ENCODE measurements at places on chromosomes 11 and 22.

GRCh38 chr11:72326151-72326848 lies 82.3 kb upstream of the PHOX2A start:
- DNase-seq = no peak

DNA sequence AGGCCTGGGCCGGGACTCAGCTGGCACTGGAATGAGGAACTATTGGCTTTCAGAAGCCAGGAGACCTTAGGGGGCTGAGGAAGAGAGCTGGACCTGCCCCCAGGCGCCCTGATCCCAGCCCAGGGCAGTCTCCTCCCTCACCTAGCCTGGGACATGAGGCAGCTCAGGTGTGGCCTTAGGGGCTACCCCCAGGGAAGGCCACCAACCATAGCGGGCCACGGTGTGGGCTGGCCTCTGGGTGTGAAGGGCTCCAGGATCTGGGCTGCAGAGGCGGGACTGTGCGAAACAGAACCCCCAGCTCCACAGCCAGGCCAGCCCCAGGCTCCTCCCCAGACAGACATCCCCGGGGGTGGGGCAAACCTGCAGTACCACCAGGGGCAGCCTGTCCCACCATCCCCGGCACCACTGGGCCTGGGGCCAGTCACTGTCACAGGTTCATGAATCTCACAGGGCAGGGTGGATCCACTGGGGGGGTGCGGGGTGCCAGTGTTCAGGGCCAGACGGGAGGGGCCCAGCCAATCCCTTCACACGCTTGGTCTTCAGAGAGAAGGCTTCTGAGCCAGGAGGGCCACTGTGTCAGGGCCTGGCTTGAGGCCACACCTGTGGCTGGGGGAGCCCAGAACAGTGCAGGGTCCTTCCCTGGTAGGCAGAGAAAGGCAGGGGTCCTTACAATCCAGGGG lies 3.5 kb downstream of the PLXNB2 start:
- DNase-seq = peak; percentile 62

- DNase-seq = no peak
Measured at GRCh38 chr22:39276440-39277141, 31.8 kb upstream of the PDGFB start.

DNA sequence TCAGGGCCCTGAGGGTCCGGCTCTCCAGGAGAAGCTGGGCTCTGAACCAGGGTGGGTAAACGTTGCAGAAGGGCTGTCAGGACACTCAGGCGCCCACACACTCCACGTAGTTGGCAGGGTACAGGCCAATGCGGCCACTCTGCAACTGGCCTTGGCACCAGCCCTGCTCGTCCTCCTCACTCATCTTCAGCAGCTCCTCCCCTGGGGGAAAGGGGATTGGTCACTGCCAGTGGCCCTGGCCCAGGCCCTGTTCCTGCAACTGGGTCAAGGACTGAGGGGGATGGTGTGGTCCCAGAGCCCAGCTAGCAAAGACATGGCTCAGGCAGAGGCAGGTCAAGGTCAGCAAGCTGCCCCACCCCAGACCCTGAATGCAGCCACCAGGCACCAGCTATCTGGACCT lies 1.2 kb upstream of the ARFGAP2 start:
- no peak for DNase-seq

- no peak for DNase-seq
Measured at GRCh38 chr11:96237766-96238266, 105.2 kb downstream of the MAML2 start.

DNA sequence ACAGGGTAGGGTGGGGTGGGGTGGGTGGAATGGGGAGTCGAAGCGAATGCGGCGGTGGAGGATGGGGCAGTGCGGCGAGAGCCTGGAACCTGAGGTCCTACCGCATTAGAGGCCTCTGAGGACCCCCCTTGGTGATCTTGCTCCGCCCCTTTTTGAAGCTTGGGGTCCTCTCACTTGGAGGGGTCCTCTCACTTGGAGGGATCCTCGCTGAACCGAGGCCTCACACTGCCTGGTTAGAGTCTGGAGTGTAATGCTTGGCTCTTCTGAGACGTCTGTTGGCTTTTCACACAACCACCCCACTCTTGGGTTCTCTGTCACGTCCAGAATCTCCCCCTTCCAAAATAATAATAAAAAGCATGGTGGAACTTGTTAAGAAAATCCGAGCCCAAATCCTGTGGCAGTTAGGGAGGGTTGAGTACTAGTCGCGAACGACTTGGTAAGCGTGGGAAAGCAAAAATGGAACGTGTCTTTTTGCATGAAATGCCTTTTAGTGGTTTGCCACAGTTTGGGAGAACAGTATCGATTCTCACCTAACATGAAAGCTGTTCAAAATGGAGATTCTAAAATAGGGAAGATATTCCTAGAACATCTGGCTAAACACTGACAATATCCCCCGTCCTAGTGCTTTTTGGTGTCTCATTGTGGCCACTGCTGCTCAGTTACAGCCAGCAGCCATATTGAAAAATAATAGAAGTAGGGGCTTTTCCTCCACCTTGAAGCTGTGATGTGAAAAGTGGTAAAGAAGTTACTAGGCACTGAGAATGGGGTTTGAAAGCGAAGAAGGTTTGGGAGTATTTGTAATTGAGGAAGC lies 822 bp downstream of the RBX1 start:
- DNase-seq = no peak

DNA sequence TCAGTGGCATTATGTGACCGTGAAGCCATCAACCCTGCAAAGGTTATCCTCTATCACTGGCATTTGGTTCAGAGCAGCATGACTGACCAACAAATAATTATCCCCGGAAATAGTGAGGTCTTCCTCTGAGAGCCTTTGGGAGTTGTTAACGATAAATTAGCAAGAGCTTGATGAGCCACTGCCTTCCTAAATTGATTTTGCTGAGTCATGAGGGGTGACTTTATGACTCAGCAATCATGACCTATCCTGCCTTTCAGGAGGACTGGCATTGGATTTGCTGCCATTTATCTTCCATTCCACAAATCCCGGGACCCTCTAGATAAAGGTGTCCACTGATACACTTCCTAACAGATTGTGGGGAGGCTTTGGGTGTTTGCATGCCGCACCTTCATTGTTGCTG lies 80.8 kb upstream of the MTNR1B start:
- no peak for DNase-seq

GRCh38 chr11:113546757-113547507 lies 71.7 kb upstream of the DRD2 start:
- no peak for DNase-seq

- no peak for DNase-seq
Measured at GRCh38 chr11:61697078-61697502, 16.9 kb downstream of the DAGLA start.

GRCh38 chr11:100297516-100297915 lies 389.6 kb upstream of the ARHGAP42 start:
- no peak for DNase-seq

- no peak for DNase-seq
Measured at GRCh38 chr11:18853086-18853720, 61.6 kb upstream of the PTPN5 start.

DNA sequence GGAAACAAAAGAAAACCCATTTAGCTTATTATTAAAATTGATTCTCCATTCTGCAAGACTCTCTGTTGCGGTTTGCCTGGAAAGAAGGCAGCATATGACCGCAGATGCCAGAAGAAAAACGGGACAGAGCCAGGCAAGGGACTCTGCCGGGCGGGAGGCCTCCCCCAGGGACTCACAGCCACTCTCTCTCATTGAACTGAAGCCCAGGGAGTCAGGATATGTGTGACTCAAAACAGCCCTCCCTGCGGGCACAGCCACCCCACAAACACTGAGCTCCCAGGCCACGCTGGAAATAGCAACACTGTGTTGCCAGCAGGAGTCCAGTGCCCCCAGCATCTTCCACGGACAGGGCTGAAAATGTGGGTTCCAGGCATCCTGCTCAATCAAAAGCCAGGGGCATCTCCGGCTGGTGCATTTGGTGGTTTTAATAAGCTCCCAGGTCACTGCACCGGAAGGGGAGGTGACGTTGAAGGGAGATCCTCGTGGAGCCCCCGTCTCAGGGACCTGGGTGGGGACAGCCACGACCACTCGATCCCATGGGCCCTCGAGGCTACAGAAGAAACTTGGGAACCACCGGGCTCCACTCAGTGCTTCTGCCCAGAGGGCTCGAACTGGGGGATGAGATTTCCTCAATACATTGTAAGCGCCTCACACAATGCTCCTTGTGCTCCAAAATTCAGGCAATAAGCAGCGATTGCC lies 624.5 kb downstream of the TBC1D22A start:
- DNase-seq = no peak

DNA sequence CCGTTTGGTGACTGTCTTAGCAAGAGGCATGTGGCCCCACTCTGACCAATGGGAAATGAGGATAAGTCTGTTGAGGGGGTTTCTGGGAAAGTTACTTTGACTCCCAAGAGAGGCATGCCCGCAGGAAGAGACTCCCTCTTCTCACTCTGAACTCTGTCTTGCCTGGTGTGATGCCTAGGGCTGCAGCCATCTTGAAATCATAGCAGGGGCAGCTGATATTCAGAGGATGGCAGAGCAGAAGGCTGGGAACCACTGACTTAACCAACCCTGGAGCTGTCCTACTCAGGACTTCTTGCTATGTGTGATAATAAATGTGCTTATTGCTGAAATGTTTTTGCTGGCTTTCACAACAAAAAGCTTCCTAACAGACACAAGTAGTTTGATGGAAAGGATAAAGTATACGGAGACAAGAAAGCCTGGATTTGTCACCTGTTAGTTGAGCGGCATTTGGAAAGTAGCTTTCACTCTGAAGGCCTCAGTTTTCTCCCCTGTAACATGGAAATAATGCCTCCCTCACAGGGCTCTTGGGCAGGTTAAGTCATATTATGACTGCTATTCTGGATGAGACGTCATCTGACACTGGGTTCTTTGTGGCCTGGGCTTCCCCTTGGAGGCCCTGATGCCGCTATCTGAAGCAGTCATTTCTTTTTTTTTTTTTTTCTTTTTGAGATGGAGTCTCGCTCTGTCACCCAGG lies 128.5 kb downstream of the CEP164 start:
- DNase-seq = no peak

DNA sequence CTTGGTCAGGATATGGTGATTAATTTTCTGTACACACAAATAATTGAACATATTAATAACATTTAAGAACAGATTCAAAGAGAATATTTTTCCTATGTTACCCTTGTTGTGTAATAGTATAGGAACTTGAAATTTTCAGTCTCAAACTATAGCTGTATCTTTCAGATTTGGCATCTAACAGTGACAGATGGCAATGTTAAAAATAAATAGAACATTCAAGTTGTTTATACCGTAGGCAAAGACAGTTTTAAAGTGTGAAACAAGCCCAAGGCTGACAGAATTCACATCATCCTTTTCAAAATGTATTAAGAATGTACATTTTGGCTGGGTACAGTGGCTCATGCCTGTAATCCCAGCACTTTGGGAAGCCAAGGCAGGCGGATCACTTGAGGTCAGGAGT lies 92.6 kb upstream of the TP53AIP1 start:
- no peak for DNase-seq

GRCh38 chr11:37343290-37343689 lies 745.3 kb upstream of the RAG2 start:
- no peak for DNase-seq

DNA sequence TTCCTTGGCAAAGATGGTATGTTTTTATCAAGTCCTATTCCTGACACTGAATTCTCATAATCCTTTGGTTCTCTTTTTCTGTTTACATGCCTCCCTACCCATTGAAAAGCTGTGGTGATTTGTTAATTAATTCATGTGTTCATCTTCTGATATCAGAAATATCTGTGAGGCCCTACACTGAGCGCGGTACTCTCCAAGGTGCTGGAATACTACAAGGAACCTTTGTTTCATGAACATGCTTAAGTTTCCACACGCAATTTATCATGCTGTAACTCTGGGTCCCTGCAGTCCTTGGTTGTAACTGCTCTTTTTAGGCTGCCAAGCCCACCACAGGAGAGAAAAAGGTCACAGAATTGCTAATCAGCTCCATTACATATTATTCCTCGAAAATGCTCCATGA lies 331.8 kb downstream of the FAT3 start:
- no peak for DNase-seq

DNA sequence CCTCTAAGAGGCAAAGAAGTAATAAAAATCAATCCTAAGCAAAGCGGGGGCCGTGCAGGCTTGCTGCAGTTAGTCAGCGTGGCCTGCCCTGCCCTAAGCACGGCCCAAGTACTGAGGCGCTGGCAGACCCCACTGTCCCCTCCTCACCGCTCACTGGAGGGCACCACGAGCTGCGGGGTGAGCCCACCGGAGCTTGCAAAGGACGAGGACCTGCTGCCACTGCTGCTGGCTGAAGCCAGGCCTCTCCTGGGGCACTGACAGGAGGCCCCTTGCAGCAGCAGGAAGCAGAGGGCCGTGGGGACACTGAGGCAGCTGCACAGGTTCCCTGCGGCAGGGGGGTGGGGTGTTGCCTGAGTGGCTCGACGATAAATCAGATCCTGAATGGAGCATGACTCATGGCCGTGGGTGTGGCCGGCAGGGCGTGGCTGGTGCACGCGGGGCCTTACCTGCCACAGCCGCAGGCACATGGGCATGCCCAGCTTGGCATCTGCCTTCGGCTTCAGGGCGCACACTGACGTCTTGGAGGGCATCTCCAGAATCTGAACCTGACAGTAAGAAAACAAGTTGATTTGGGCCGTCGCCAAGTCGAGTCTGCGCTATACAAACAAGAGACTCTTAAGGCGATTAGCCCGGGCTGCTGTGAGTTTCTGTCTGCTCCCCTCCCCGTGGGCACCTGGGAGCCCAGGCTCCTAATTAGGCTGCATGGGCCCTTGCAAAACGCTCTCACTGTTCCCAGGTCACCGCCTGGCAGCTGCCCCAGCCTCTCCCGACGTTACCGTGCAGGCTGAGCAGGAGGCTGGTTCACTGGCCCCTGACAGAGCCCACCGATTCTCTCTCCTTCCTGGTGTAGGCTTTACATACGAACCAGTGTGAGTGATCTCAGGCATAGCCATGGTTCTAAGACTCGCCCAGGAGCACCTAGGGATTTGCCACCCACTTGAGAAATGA lies 45.9 kb downstream of the TBX1 start:
- no peak for DNase-seq

DNA sequence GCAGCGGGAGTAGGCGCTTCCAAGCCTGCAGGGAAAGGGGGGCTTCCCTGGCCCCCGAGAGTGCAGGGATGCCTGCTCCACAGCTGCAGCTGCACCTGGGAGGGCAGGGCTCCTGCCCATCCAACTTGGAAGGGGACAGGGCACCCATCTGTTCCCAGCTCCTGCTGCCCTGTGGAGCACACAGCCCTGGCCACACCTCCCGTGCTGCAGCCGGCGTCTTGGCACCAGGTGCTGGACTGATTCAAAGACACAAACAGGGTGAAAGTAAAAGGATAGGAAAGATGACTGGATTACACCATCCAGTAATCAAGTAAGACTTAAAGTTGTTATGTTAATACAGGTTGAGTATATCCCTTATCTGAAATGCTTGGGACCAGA lies 14.8 kb downstream of the NPAT start:
- no peak for DNase-seq

DNA sequence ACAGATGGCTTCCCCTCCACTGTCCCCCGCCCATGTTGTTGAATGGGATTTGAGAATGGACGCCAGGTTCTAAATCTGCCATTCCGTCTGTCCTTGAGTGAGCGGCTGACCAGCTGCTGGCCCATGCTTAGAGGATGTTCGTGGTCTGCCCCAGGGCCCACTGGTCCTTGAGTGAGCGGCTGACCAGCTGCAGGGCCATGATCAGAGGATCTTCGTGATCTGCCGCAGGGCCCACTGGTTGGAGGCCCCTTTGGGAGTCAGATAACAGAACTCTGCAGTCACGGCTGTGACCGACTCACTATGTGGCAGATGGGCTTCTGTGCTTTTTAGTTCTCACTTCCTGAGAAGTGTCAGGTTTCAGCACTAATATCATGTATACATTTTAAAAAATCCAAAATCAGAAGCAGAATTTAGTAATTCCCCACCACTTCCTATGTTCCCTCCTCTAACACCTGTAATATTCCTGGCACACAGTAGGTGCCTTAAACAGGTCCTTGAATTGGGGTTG lies 54.1 kb downstream of the MICAL3 start:
- peak; percentile 31 for DNase-seq

- peak; percentile 71 for DNase-seq
Measured at GRCh38 chr11:304915-305843, 2.4 kb upstream of the IFITM2 start.
